Activated CD8-positive, alpha-beta memory T cell treated with anti-CD3 and anti-CD28 coated beads, Interleukin-2, amount 50 U/mL, for 4 hours (primary cell): ENCODE measurements at places on chromosomes 4 and X.

DNA sequence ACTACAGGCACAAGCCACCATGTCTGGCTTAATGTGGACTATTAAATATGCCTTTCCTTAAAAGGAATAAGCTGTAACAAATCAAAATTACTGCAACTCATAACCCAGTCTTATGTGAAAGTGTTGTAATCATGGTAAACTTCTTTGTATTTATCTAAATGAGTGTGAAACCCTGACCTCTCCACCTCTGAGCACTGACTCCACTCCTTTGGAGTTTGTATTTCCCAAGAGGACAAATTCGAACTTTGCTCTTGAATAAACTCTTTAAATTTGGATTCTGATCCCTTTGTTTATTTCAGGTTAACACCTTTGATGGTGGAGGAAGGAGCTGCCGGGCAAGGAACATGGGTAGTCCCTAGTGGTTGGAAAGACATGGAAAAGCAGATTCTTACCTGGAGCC, 48.3 kb upstream of the FAM9A start:
- DNase-seq = no peak

- no peak for DNase-seq
These were observed 119.9 kb downstream of the ANK2 start for GRCh38 chr4:113169368-113169767.

DNA sequence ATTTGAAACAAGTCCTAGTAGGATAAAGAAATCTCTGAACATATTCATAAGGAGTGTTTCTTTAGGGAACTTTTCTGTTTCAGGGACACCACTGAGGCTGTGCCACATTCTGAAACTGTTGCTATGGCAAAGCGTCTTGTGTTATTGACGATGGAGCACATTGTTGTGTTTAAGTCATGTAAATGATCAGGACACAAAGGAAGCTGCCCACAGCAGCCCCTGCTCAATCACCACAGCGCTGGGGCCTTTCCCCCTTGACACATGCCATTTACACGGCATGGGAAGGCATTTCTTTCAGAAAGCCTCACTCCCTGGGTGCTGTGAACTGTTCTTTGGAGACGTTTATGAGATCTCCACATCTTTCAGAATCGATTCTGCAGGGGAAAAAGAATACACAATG, 39.8 kb upstream of the MID1 start:
- no peak for DNase-seq

GRCh38 chr4:20487446-20487845, 212.8 kb upstream of the PACRGL start:
- DNase-seq = no peak

DNA sequence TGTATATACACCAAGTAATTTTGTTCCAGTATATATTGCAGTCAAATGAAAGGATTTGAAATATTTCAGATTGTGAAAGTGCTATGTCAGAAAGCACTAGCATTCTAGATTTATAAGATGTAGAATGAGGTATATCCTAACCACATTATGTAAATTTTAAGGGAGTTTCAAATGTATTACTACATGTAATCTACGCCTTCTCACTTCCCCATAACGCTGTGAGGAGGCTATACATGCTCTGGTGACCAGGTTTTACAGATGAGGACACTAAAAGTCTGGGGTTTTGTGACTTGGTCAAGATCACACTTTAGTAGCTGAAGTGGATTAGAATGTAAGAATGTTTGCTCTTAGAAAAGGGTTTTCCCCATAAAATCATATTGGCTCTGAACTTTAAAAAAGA, 8.1 kb downstream of the ENPEP start:
- DNase-seq = no peak
